Bronchial smooth muscle cell (primary cell): ENCODE measurements at places on chromosomes 16 and 17. TPM values are rescaled to one million over a fixed set of nuclear protein-coding genes. Genes with fewer than 3 reads are reported as not detected.

The GPR142 gene
- total RNA-seq: 0.16 TPM in 1 of 2 replicates, not detected in the other

The TNK1 gene
- 0.09 and 0.32 TPM in 2 replicates for total RNA-seq

The COL1A1 gene
- total RNA-seq: 1,180 and 1,635 TPM in 2 replicates

The ABCC11 gene
- 0.26 and 0.32 TPM in 2 replicates for total RNA-seq

The PMFBP1 gene
- 0.26 and 0.32 TPM in 2 replicates for total RNA-seq

The SMIM5 gene
- not detected in 2 replicates for total RNA-seq

The CCL16 gene
- not detected in 2 replicates for total RNA-seq

The CORO1A gene
- total RNA-seq: 0.60 and 0.79 TPM in 2 replicates

The SLC9A5 gene
- 1.1 and 2.2 TPM in 2 replicates for total RNA-seq

The QPRT gene
- total RNA-seq: 26.4 and 41.6 TPM in 2 replicates

The PERCC1 gene
- total RNA-seq: not detected in 2 replicates

The CHST4 gene
- total RNA-seq: not detected in 2 replicates

The C1QL1 gene
- total RNA-seq: 0.32 and 1.1 TPM in 2 replicates

The NUBP1 gene
- total RNA-seq: 17.5 and 22.3 TPM in 2 replicates
